ENCODE measurements at places on chromosomes 5 and 9.

GRCh38 chr9:14822666-14823065, 87.6 kb downstream of the FREM1 start:
- no peak for DNase-seq

DNA sequence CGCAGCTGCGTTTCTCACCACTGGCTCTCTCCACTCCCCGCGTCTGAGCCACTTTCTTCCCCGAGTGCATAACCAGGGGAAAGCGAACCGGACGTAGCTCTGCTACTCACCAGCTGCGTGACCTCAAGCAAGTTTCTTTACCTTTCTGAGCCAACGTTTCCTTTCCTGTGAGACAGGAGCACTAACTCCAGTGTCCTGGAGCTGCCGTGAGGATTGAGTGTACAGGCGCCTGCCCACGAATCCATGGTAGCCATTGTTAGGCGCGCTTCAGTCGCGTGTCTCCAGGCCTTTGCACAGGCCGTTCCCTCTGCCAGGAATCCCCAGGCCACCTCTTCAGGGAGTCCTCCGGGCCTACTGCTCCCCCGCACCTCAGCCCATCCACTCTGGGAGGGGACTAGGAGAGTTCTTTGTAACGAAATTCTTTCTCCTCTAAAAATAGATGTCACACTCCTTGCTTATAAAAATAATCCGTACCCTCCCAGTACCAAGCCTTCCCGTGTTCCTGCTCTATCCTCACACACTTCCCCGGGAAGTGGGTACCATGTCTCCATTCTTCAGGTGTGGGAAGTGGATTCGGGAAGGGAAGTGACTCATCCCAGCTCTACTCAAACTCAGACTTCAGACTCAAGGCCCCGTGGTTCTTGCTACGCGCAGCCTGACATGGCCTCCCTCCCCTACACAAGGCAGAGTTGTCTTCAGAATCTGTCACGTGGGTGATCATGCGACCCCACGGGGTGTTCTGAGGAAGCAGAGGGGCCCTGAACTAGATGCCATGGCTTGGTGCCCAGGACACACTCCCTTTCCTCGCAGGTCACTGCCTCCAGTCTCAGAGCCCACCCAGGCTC, 16.1 kb upstream of the CRB2 start:
- DNase-seq, result no peak

GRCh38 chr5:177256296-177256695, 47.2 kb downstream of the RAB24 start:
- no peak for DNase-seq

DNA sequence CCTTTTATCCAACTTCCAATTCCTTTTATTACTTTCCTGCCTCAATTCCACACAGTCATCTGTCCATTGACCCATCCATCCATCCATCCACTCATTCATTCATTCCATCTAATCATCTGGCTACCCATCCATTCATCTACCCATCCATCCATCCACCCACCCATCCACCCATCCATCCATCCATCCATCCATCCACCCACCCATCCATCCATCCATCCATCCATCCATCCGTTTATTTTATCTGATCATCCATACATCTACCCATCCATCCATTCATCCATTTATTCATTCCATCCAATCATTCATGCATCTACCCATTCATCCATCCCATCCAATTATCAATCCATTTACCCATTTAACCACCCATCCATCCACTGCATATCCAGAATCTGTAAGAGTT, 11.6 kb downstream of the PAEP start:
- no peak for DNase-seq

GRCh38 chr5:73418244-73418691, 30.3 kb downstream of the FOXD1 start:
- no peak for DNase-seq

DNA sequence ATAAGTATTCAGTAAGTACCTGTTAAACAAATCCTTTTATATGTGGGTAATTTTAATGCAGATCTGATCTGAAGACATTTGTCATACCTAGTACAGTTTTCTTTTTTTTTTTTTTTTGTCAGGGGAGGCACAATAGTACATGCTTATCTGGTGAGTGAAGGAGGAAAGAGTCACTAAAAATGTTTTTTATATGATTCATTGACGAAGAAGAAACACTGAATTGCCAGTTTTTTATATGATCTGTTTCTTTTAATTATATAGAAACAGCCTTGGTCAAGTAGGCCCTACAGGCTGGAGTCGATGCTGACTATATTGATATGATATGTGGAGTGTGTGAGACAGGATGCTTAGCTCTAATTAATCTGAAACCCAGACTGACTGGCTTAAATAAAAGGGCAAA, 315.2 kb downstream of the PSAT1 start:
- no peak for DNase-seq

DNA sequence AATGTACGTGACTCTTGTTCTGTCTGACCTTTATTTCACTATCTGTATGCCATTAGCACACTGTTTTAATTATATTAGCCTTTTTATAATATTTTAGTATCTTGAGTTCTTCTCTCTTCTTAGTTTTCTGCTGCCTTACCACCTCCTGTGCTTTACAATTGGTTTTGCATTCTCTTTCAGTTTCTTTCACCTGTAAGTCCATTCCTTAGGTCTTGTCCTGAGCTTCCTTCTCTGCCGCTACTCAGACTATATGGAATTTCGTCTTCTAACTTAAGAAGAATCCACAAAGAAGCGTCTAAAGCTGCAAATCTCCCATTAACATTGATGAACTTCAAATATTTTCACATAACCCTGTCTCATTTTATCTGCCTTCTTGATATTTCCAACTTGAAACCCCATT, 642.9 kb downstream of the MAT2B start:
- DNase-seq, result no peak

GRCh38 chr9:33446946-33447798, at the start of gene AQP3:
Gene AQP3 (minus strand): TSS chr9:33447593. CDS start chr9:33447530, 63 bp downstream.
- DNase-seq, result peak; percentile 52

- no peak for DNase-seq
Observed at GRCh38 chr5:98779264-98779877, 5.9 kb downstream of the RGMB start.

GRCh38 chr5:180825768-180826525, 23.3 kb upstream of the MGAT1 start:
- DNase-seq, result no peak

- DNase-seq, result no peak
Observed at GRCh38 chr5:103243665-103244064, 14.9 kb upstream of the MACIR start.

GRCh38 chr9:19992556-19992955, 203.7 kb upstream of the SLC24A2 start:
- DNase-seq, result no peak

GRCh38 chr5:145699846-145700245, 135.3 kb downstream of the PRELID2 start:
- no peak for DNase-seq

DNA sequence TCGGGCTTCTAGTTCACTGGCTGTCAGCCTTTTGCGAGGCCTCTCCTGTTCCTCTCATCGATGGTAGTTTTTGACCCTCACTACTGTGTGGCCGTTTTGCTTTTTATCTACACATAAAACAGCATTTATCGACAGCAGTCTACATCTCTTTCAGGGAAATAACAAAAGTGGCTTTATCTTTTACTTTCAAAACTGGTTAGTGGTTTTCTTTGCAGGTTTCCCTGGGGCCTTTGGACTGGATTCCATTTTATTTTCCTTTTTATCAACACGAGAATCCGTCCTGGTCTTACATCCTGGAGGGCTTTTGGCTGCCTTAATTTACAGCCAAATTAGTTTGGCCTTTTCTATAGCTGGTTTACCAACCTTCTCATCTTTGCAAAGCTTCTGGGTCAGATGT, 793 bp upstream of the PKD2L2 start:
- no peak for DNase-seq

DNA sequence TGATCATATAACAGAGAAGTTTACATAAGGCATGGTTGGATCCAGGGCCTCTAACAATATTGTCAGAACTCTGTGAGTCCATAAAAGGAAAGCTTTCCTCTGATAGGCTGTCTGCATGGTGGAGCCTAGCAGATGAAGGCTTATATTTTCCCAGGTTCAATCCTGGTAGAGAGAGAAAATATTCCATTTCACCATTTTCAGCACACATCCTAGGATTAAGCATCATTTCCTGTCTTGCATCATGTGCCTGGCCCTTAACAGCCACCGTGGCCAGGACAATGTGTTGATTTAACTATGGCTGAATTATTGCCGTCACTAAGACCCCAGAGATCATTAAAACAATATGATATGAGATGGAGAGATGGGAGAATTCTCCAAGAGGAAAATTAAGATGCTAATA, 90.9 kb upstream of the GRIA1 start:
- no peak for DNase-seq

DNA sequence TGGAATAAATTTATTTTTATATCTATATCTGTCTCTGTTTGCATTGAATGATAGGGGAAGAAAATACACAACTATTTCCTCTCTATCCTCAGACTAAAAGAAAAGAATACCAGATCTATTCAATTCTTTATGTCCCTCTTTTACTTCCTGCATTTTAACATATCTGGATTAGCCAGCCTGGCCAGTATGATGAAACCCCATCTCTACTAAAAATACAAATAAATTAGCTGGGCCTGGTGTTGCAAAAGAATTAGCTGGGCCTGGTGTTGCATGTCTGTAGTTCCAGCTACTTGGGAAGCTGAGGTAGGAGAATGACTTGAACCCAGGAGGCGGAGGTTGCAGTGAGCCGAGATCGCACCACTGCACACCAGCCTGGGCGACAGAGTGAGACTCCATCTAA, 182.0 kb downstream of the LURAP1L start:
- DNase-seq, result no peak

DNA sequence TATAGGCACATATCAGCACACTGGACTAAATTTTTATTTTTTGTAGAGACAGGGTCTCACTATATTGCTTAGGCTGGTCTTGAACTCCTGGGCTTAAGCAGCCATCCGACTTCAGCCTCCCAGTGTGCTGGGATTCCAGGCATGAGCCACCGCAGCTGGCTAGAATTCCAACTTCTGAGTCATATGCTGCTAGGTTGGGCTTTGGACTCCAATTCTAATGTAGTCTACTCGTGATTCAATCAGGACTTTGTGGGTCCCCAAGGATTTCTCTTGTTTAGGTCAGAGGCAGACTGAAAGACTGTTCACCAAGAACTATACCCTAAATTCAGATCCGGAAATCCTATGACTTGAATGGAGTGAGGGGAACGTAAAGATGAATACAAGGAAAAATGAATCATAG, 68.2 kb upstream of the CHD1 start:
- no peak for DNase-seq

- no peak for DNase-seq
Observed at GRCh38 chr9:34405719-34406118, 29.0 kb upstream of the MYORG start.

- no peak for DNase-seq
Observed at GRCh38 chr9:74795081-74795480, 92.6 kb downstream of the TRPM6 start.

- no peak for DNase-seq
Observed at GRCh38 chr9:93677641-93678136, 101.3 kb downstream of the PHF2 start.

GRCh38 chr5:52892242-52892878, 96.8 kb upstream of the ITGA2 start:
- no peak for DNase-seq

Measured in stimulated activated CD4-positive, alpha-beta T cell treated with anti-CD3 and anti-CD28 coated beads, Interleukin-1b, Interleukin-23, amount 100 ng/mL, for 1 hour (primary cell).